ENCODE measurements at places on chromosomes 12 and 14. TPM values are rescaled to one million over a fixed set of nuclear protein-coding genes. Genes with fewer than 3 reads are reported as not detected.

The INHBC gene
- total RNA-seq, result not detected

The HNRNPA1 gene
- total RNA-seq, result 745 TPM

The KRT6C gene
- total RNA-seq, result 3.5 TPM

The FBXO21 gene
- 58.3 TPM for total RNA-seq

The PXMP2 gene
- 19.7 TPM for total RNA-seq

The WNT1 gene
- not detected for total RNA-seq

The PPP1R13B gene
- total RNA-seq, result 18.1 TPM

The KRT3 gene
- total RNA-seq, result 0.10 TPM

The DPF3 gene
- 0.89 TPM for total RNA-seq

The RPL10L gene
- not detected for total RNA-seq

The LRRIQ1 gene
- 0.30 TPM for total RNA-seq

The RNASE7 gene
- 0.79 TPM for total RNA-seq

The CCDC196 gene
- total RNA-seq, result not detected

The TSPAN9 gene
- total RNA-seq, result 34.3 TPM

The FAM161B gene
- total RNA-seq, result 3.4 TPM

The PMEL gene
- 19.8 TPM for total RNA-seq

The RAD9B gene
- 0.79 TPM for total RNA-seq

The GDF3 gene
- not detected for total RNA-seq

The KCNK13 gene
- 0.39 TPM for total RNA-seq

The PRB2 gene
- total RNA-seq, result 0.20 TPM

The NUAK1 gene
- total RNA-seq, result 24.5 TPM

The LRRC10 gene
- 0.10 TPM for total RNA-seq

The PELI2 gene
- 22.5 TPM for total RNA-seq

The FOXA1 gene
- 0.59 TPM for total RNA-seq

The USP15 gene
- 96.3 TPM for total RNA-seq

The RPL36AL gene
- 101 TPM for total RNA-seq

The OTOGL gene
- 0.30 TPM for total RNA-seq

The POLR3B gene
- 13.9 TPM for total RNA-seq

The CLEC12A gene
- 7.2 TPM for total RNA-seq

The ENDOU gene
- 20.8 TPM for total RNA-seq

The CD27 gene
- 0.20 TPM for total RNA-seq

The SLC7A8 gene
- total RNA-seq, result 27.5 TPM

All from skin of body (tissue), 3 donors.